ENCODE measurements at places on chromosomes 3 and 15. TPM values are rescaled to one million over a fixed set of nuclear protein-coding genes. Genes with fewer than 3 reads are reported as not detected.
A peak's percentile ranks its signal among the peaks of the same experiment; 100 is the strongest.

GRCh38 chr15:58472221-58472620, 40.4 kb downstream of the LIPC start:
- no peak for DNase-seq

DNA sequence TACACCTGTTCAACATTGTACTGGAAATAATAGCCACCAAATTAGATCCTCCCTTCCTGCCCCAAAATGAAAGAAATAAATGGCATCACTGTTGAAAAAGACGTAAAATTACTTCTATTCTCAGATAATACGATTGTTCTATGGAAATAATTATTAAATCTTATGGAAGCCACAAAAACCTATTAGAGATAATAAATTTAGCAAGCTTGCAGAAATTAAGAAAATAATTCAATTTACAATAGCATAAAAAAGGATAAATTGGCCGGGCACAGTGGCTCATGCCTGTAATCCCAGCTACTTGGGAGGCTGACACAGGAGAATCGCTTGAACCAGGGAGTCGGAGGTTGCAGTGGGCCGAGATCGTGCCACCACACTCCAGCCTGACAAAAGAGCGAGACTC, 57.8 kb downstream of the PPCDC start:
- DNase-seq: no peak

DNA sequence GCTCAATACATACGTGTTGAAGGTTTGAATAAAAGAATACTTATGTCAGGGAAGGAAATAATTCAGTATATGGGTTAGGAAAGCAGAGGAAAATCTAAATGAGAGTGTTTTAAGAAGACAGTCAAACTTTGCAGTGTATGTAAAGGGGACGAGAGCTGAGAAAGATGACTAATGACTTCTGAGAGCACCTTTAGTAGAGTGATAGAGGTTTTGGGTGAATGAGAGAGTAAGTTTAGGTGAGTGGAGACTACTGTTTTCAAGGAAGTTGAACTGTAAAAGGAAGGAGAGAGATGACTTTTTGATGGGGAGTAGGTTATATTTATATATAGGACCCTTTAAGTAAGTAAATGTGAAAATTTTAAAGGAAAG, 9.4 kb downstream of the TBC1D23 start:
- DNase-seq: no peak

DNA sequence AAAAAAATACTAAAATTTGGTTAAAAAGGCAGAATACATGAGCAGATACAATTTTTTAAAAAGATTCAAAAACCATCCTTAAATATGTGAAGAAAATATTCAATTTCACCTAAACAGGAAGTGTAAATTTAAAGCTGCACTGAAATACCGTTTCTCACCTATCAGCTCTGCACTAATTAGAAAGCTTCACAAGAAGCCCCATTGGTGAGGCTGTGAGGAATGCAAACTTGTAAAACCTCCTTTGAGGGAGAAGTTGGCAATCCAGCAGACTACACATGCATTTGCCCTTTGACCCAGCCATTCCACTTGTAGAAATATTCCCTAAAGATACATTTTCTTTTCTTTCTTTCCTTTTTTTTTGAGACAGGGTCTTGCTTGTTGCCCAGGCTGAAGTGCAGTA, 18.8 kb downstream of the BLM start:
- no peak for DNase-seq

- no peak for DNase-seq
Observed at GRCh38 chr3:2861920-2862319, 248.3 kb downstream of the IL5RA start.

- DNase-seq: peak; percentile 80
Observed at GRCh38 chr3:9180764-9181117, 68.7 kb downstream of the SRGAP3 start.

GRCh38 chr15:66389098-66389858, 2.6 kb downstream of the MAP2K1 start:
- DNase-seq: no peak

- DNase-seq: no peak
Observed at GRCh38 chr3:151432616-151433372, 28.1 kb downstream of the IGSF10 start.

DNA sequence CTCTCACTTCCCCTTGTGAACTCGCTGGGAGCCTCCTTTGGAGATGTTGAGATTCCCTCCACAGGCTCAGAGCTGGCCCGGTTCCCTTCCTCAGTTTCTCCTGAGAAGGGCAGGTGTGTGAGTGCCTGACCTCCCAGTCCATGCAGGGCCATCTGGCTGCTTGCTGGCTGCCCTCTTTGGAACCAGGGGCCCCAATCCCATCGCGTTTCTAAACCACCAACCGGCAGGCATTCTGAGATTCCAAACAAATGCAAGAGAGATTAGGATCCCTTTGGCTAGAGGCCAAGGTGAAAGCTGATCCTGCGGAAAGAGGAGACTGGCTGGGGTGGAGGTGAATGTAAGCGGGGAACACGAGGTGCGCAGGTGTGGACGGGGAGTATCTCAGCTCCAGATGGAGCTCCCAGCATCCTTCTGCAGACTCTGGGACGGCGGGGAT, 2.9 kb upstream of the PRRT3 start:
- no peak for DNase-seq

DNA sequence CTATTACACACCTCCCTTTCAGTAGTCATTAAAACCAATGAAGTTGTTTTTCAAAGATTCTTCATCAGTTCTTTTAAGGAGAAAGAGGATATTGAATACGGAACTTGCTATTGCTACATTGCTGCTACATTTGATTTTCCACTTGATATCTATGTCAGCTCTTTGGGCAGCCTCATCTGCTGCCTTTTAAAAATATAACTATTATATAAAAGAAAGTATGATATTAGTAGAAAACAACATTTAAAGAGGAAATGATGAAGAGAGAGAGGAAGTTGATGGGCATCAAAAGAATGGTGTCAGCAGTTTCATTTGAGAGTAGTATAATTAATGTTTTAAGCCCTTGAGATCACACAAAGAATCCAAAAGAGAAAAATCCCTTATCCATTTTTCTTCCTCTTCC, 171.4 kb downstream of the NFKBIZ start:
- DNase-seq: no peak

- no peak for DNase-seq
Observed at GRCh38 chr3:151877269-151877668, 3.8 kb downstream of the SUCNR1 start.

DNA sequence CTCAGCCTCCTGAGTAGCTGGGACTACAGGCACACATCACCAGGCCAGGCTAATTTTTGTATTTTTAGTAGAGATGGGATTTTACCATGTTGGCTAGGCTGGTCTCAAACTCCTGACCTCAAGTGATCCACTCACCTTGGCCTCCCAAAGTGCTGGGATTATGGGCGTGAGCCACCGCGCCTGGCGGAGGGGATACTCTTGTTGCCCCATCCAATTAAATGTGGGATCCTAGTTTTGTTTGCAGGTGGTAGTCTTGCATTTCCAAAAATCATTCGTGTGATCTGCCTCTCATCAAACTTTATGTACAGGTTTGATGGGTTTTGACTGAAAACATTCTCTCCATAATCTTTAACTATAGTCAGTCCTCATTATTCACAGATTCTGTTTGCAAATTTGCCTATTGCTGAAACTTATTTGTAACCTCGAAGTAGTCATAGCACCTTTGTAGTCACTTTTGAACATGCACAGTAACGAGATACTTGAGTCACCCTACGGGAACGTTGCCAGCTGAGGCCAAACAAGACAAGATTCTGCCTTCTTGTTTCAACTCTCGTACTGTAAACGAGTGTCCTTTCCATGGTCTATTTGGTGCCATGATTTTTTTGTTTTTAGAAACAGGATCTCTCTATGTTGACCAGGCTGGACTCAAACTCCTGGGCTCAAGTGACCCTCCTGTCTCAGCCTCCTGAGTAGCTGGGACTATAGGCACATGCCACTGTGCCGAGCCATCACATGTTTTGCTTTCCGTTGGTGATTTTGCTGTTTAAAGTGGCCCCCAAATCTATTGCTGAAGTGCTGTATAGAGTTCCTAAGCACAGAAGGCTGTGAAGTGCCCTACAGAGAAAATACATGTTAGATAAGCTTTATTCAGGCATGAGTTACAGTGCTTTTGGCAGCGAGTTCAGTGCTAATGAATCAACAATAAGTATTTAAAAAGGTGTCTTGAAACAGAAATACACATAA, 8.1 kb upstream of the MAPK6 start:
- no peak for DNase-seq

P2RY14 gene
- 3.2 TPM for total RNA-seq

CCR3 gene
- 0.55 TPM for total RNA-seq

CPNE9 gene
- total RNA-seq: 0.62 TPM

CSPG5 gene
- 0.95 TPM for total RNA-seq

C2CD4B gene
- 3.2 TPM for total RNA-seq

IL12A gene
- total RNA-seq: 3.2 TPM

SNX22 gene
- not detected for total RNA-seq

All from lower leg skin (tissue), 4 donors.